ENCODE measurements at places on chromosomes 6 and 20.
A peak's percentile ranks its signal among the peaks of the same experiment; 100 is the strongest.

- no peak for DNase-seq
These were observed 486.0 kb downstream of the MAFB start for GRCh38 chr20:40203032-40203431.

GRCh38 chr20:10359621-10360040 is 74.4 kb downstream of the MKKS start:
- DNase-seq: peak; percentile 39

DNA sequence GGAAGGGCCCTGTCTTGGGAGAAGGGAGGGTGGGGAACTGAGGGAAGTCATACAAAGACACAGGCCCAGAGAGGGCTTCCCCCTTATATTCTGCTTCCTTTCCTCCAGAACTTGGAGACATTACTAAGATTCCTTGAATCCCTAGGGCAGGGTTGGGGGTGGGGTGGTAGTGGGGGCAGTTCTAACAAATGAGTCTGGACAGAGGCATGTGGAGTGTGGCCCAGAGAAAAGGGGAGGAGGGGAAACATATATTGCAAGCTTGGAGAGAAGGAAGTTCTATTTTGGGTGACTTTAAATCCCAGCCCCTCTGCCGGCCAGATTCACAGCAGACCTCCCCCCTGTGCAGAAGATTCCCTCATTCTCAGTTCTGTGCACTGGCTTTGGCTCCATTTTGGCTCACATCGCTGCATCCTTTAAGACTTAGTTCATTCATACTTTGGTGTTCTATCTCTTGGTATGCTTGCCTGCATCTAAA is 43.7 kb downstream of the DAAM2 start:
- peak; percentile 41 for DNase-seq

GRCh38 chr6:140833408-140833807 is 1299.3 kb upstream of the GJE1 start:
- DNase-seq: no peak

- DNase-seq: no peak
These were observed 85.3 kb downstream of the JARID2 start for GRCh38 chr6:15331143-15331542.
